Heart right ventricle (tissue), 16 donors: ENCODE measurements at places on chromosomes 12 and 14.

DNA sequence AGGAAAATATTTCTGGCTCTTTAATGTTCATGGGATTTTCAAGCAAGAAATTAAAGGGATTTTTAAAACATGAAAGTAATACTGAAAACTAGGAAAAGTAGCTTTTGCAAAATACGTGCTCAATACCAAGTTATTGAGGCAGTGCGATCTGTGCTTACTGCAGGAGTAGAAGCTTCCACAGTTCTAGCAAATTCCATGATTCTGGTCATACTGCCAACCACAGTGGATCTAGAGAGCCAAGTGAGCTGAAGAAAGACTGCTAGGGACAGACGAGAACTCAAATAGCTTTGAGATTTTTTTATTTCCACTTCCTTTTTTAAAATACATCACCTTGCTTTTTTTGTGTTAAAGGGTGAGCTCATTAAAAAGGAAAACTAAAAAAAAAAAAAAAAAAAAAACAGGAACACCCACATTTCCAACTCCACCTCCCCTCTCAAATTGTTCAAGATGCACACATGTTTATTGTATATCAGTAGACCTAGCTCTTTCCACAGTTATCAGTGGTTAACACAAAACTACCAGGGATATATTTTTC, 26.2 kb downstream of the EGLN3 start:
- DNase-seq, result no peak

DNA sequence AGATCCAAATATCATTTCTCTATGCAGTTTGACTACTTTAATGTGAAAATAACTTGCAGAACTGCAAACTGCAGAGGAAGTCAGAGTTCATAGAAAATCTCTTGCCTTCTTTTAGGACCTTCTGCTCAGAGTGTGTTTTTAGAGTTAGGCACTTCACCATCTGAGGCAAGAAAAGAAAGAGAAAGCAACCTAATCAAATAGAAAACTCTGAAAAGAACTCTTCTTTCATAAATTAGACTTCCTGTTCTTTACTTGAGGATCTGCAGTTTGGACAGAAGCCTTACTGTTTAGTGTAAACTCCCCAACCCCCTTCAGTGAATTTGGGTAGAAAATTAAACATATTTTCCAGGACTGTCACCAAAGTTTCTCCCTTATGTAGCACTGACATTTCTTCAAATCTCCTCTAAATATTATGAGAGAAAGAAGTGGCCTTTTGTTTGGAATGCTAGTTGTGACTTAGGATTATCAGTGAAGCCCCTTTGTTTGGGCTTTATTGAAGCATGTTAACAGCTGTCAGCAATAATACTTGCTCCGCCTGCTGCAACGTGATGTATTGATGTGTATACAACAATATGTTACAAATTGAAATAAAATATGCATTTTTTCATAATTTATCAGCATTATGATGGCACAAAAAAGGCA, 99.5 kb downstream of the PDZRN4 start:
- no peak for DNase-seq

DNA sequence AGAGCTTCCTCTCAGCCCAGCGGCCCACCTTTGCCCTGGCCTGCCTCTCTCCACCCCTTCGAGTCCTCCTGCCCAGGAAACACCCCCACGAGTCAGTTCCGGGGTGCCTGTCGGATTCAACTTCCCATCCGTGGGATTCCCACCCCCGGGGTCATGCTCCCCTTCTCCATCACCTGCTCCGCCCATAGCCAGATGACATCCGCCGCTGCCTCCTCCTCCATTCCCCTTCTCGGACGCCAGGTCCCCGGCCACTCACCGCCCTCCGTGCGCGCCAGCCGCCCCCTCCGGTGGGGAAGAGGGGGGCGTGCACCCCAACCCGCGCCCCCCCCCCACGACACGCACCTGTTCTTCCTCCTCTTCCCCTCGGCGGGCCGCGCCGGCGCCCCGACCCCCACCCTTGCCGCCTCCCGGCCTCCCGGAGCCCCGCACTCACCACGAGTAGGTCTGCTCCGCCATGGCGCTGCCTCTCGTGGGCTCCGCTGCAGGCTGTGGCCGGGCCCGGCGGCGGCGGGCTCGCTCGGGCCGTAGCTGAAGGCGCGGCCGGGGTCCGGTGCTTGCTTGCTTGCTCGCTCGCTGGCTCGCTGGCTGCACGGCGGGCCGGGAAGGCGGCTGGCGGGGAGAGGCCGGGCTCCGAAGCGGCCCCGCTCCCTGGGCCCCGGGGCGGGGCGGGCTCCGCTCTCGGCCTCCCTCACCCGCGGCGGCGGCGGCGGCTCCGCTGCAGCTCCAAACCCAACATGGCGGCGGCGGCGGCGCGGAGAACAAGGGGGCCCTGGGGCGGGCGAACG, 554 bp downstream of the SPPL3 start:
- DNase-seq, result peak; percentile 52

DNA sequence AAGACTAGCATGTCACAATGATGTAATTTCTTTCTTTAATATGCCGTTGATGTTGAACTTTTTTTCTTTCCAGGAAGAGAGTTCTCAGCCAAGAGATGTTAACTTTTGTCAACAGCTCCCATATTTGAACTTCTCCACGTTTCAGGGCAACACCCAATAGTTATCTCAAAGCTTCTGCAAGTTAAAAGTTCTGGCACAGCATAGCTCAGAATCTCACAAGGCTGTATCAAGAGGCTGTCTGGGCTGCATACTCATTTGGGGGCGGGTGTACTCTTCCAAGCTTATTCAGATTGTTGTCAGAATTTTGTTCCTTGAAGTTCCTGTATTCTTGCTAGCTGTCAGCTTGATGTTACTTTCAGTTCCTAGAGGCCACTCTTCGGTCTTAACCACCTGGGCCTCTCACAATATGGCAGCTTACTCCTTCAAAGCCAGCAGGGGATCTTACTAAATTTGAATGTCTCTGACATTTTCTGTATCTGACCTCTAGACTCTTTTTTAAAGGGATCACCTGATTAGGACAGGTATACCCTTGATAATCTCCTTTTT, 38.9 kb downstream of the KCNC2 start:
- no peak for DNase-seq

DNA sequence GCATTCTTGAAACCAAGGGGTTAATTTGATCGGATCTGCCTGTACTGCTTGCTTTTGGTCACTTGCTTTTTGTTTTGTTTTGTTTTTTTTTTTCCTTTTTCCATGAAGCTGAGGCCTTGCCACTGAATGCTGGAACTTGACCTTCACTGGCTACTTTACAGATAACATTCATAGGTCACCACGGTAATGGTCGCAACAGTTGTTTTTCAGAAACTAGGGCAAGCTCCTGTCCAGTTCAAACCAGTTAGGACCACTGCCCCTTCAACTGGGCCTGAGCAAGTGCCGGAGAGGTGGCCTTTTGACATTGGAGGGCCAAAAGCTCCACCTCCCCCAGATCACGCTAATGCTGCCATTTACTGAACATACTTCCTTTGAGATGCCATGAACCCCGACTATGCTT, 147.6 kb downstream of the FOXN3 start:
- DNase-seq, result no peak

GRCh38 chr14:82180139-82180538, 646.5 kb upstream of the SEL1L start:
- DNase-seq, result no peak

DNA sequence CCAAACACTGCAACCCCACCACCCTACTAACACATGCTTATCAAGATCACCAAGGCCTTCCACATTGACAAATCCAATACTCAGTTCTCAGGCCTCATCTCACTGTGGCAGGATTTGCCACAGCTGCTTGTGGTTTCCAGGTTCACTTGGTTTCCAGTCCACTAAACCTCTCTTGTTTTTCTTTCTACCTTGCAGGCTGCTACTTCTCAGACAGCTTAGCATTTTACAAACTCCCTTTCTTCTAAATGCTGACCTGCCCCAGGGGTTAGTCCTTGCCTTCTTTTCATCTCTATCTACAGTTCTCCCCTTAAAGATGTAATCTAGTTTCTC, 84.1 kb downstream of the BCAT1 start:
- DNase-seq, result no peak

DNA sequence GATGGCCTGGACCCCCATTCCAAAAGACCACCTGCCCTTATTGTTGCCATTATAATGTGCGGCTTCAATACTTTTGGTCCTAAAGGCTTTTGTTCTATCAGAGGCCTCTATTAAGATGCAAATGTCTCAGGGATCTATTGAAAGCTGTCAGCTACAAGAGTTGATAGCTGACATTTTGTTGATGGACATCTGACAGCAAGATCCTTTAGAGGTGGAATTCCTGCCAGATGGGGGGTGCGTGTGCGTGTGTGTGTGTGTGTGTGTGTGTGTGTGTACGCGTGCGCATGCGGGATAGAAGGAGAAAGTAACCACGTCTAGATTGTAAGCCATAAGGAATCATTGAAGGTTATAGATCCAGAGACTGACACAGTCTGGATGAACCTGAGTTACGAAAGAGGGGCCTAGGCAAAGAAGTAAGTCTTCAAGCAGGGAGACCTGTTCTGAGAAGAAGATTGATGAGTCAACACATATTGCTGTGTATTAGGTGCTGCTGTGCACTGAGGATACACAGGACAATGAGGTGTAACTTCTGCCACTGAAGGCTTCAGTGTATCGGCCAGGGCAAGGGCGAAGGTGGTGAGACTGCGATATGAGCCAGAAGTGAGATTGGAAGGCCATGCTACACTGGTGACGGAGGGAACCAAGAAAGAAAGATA, 89.2 kb downstream of the PRMT8 start:
- no peak for DNase-seq

- no peak for DNase-seq
These were observed 27.7 kb downstream of the RNF34 start for GRCh38 chr12:121427556-121428050.

DNA sequence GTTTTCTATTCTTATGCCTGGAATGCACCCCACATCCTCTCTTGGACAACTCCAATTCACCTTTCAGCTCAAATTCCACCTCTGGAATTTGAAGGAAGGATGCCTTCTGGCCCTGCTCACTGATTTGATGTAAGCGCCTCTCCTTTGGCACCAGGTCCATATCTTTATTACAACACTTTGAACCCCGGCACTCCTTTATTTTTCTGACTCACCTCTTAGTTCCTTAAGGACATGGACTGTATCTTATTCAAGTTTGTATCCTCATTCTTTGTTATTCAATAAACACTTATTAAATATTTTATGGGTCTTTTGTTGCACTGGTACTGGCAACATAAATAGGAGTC, 3.1 kb downstream of the GALC start:
- no peak for DNase-seq

DNA sequence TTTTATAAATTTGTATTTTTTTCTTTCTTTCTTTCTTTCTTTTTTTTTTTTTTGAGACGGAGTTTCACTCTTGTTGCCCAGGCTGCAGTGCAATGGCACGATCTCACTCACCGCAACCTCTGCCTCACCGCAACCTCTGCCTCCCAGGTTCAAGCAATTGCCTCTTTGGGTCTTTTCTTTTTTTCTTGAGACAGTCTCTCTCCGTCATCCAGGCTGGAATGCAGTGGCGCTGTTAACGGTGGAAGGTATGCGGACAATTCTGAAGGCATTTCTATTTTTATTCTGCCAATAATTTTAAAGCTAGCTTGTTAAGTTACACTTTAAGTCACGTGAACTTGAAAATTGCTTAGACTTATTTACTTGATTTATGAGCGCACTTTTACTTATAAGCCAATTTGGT, 8.8 kb upstream of the PHC1 start:
- no peak for DNase-seq

- no peak for DNase-seq
These were observed 4.4 kb upstream of the ZBTB39 start for GRCh38 chr12:57010627-57011247.

GRCh38 chr14:104507443-104507842, 72.1 kb upstream of the C14orf180 start:
- DNase-seq, result no peak

DNA sequence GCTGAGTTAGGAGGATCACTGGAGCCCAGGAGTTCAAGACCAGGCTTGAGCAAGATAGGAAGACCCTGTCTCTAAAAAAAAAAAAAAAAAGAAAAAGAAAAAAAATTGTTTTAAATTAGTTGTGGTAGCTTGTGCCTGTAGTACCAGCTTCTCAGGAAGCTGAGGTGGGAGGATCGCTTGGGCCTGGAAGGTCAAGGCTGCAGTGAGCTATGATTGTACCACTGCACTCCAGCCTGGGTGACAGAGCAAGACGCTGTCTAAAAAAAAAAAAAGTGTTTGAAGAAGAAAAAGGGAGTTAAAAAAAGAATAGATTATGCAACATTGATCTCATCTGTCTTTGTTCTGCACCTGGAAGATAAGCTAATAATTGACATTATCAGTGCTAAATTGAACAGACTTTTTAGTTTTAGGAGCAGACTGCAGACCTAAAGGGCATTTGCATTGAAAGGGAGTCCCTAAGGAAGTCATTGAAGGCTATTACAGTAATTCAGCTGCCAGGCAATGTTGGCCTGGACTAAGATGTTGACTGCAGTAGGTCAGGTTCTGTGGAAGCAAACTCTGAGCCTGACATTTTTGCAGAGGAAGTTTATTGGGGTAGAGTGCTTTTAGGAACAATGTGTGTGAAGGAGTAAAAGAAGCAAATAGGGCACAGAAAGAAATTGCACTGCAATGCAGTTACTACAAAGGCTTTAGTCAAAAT, 215.8 kb downstream of the PCNX1 start:
- DNase-seq, result no peak

GRCh38 chr14:51419685-51420084, 179.6 kb downstream of the TMX1 start:
- DNase-seq, result no peak

DNA sequence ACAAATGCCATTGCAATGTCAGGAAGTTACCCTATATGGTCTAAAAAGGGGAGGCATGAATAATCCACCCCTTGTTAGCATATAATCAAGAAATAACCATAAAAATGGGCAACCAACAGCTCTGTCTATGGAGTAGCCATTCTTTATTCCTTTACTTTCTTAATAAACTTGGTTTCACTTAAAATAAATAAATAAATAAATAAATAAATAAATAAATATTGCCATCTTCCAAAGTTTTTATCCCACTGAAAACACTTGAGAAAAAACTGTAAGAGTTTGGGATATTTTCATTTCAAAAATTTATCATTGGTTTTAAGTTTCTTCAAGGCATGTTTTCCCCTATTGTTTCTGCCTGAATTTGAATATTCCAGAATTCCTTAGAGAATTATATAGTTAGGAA, 89.8 kb downstream of the SYT10 start:
- no peak for DNase-seq

DNA sequence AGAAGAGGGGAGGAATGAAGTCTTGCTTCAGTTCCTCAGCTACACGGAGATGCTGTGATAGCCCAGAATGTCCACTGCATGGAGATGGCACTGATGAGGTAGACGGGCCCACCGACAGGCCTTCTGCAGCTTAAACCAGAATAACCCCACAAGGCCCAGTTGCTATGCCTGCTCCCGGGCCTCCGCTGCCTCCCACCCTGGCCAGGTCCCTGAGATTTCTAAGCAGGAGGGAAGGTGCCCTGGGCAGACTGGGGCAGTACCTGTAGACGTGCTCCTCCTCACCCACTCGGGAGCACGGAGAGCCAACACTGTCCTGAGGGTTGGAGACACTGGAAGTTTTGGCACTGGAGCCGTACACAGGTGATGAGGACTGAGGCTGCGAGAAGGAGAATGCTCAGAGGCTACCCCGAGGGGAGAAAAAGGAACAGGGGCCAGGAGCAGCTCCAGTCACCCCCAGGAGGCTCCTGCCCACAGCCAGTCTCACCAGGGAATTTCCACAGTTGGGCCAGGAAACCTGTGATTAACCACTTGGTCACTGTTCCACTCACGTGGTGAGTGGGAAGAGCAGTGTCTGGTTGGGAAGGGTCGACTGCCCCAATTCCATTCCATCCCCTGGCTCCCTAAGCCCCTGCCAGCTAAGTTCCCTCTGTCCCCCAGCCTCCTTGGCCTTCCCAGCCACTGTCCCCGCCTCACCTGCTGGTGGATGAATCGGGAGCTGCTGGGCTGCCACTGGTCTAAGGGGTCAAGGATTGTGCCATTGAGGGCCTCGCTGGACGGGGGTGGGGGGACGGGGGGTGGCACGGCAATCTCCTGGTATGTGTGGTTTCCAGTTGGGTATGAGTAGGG, 22.8 kb upstream of the RPLP0 start:
- no peak for DNase-seq
